ENCODE measurements at places on chromosomes 4 and X.

- peak; percentile 73 for DNase-seq
These were observed 388.4 kb upstream of the SPOCK3 start for GRCh38 chr4:167622481-167623240.

GRCh38 chrX:20668550-20668949 lies 401.8 kb upstream of the RPS6KA3 start:
- DNase-seq, result no peak

GRCh38 chrX:139831017-139831416 lies 101.8 kb downstream of the ATP11C start:
- DNase-seq, result no peak

DNA sequence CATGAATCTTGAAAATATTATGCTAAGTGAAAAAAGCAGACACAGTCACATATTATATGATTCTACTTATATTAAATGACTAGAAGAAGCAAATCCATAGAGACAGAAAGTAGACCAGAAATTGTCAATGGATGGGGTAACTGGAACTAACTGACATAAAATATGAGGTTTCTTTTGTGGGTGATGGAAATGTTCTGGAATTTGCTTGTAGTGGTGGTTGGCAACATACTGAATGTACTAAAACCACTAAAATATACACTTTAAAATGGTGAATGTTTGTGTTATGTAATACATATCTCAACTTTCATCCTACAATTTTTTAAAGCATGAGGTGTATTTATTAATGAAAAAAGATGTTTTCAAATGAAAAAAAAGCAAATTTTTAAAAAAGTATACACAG lies 14.7 kb downstream of the CNOT6L start:
- no peak for DNase-seq

- DNase-seq, result no peak
These were observed 55.3 kb downstream of the KLHL4 start for GRCh38 chrX:87572901-87573300.

DNA sequence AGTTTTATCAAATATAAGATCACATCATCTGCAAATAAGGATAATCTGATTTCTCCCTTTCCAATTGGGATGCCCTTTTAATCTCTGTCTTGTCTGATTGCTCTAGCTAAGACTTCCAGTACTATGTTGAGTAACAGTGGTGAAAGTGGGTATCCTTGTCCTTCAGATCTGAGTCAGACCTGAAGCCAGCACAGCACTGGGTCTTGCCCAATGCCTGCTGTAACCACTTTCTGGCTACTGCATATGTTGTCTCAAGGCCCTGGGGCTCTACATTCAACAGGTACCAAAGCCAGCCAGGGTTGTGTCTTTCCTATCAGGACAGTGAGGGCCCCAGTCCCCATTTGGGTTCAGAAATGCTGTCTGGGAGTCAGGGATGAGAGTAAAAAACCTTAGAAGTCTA lies 90.3 kb downstream of the CYSLTR1 start:
- no peak for DNase-seq

DNA sequence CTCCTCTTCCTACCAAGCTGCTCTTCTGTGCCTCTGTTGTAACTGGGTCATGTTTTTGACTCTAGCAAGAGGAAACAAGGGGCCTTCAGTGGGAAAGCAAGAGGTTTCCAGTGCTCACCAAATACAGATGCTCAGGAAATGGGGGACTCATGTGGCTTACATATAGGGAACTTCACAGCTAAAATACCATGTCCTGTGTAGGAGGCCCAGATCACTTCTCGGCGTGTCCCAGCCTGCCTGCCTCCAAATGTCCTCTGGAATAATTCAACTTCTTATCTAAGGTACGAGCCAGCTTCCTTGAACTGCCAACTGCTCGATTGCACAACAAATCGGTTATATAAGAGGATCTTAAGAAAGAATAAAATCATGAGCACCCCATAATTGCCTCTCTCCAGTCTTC lies 161.3 kb downstream of the KIT start:
- DNase-seq, result no peak

GRCh38 chr4:108532738-108533137 lies 87.6 kb upstream of the RPL34 start:
- no peak for DNase-seq

Data from GM03348 (cell line).